RKO (cell line): ENCODE measurements at places on chromosomes 7 and 10.

DNA sequence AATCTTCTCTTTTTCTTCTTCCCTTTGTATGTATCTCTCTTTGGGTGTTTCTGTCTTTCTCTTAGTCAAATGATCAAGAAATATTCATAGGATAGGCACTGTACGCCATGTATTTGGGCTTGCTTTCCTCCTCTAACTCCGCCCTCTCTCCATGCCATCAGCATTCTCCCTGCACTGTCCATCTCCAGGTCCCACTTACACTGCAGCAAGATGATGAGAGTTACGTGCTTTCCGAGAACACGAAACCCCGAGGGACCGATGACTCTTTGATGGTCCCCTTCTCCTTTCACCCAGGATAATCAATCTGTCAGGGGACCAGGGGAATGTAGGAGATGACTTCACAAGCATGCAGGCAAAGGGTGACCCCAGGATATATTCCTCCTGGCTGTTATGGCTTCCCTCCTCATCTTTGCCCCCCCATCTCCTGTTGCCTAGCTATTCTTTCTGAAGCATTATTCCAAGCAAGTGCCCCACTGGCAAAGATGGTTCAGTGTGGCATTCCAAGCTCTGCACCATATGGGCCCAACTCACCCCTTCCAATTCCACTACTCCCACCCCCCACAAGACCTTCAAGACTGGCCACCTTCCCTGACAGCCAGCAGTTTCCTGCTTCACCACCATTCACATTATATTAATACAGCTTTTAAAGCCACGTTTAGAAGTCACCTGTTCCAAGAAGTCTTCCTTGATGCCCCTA is 40.0 kb downstream of the HIF1AN start:
- no peak for DNase-seq

- no peak for DNase-seq
These were observed 191.3 kb upstream of the PODXL start for GRCh38 chr7:131747658-131748232.

GRCh38 chr10:60480865-60481563 is 91.3 kb upstream of the ANK3 start:
- peak; percentile 47 for DNase-seq

- DNase-seq = no peak
These were observed 11.0 kb downstream of the TWIST1 start for GRCh38 chr7:19106241-19107080.

GRCh38 chr10:102267748-102268147 is 22.4 kb downstream of the GBF1 start:
- no peak for DNase-seq

DNA sequence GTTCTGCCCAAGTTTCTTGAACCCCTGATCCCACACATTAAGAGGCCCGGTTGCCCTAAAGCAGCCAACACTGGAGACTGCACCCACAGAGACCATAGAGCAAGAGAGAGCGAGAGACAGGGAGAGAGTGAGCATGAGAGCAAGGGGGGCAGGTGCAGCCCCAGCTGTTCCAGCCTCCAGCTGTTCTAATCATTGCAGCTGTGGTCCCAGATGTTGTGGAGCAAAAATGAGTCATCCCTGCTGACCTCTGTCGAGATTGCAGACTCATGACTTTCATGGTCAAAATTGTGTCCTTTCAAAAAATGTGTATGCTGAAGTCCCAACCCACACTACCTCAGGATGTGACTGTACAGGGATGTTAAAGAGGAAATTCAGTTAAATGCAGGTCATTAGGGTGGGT is 143.9 kb upstream of the FRMD4A start:
- peak; percentile 51 for DNase-seq

DNA sequence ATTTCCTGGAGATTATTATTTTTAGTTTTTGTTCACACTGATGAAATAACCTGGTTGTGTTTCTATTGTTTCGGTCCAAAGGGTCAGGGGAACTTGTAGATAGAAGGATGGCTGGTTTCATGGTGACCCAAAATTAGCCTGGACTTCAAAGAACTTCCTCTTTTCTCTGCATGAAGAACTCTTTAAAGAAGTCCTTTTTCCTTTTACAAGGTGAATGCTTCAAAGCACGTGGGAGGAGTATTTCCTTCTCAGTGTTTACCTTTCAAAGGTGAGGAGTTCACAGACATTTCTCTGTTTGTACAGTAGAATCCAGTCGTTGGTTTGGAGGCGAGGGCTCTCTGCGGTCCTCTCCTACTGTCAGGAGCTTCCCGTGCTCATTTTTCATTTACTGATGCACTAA is 561.7 kb downstream of the GATA3 start:
- DNase-seq = no peak

DNA sequence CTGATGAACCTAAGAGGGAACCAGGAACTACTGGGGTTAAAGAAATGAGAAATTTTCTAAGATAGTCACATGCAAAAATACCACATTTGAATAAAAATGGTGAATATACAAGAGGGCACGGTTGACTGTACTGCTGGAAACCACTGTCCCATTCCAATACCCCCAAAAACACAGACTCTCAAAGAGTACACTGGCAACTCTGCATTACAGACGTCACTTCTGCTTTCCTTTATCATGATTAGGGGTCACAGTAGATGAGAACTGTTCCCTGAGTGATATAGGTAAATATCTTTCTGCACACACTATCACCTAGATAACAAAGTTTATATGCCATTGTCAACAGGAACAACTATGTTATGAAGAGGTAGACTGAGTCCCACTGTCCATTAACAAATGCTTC is 69.5 kb downstream of the RAPGEF5 start:
- no peak for DNase-seq

DNA sequence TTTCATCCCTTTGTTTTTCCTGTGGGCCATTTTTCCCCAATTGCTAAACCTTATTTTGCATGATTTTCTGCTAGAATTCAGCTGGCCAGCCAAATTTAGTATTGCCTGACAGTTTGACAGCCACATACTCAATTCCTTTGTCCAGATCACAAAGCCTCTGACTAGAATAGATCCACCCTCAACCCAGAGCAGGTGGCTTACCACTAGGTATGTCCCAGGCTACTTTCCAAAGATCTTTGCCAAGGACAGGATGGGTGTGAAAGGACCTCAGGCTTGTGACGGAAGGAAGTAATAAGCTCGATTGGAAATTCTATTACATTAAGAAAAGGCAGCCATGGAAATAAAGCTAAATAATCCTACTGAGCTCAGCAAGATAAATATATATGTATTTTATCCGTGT is 50.6 kb upstream of the AGK start:
- DNase-seq = no peak

GRCh38 chr10:44998146-44998631 is 2.5 kb upstream of the ZNF22 start:
- DNase-seq = no peak

- DNase-seq = no peak
These were observed 8.0 kb downstream of the TNS3 start for GRCh38 chr7:47573758-47574481.

- no peak for DNase-seq
These were observed 17.1 kb downstream of the SLC26A3 start for GRCh38 chr7:107785926-107786325.

DNA sequence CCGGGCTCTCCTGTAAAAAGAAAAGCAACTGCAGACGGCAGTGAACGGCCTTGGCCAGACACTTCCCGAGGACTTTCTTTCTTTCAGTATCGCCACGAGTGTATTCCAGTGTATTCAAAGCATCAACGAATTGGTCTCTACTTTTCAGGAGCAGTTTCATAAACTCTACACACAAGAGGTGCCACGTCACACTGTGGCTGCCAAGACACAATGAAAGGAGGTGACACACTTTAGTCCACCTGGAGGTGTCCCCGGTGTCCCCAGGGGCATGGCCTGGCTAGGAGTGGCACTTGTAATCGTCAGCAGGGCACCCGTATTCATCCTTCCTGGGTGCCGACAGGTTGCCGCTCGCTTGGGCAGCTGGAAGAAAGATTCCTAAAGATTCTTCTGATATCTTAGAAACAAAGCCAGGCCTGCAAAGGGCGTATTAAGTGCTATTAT is 5.0 kb downstream of the TNS3 start:
- no peak for DNase-seq

GRCh38 chr10:31822150-31822549 is 106.5 kb downstream of the ARHGAP12 start:
- no peak for DNase-seq

GRCh38 chr10:61662794-61663259 is at the start of gene CABCOCO1:
TSS of gene CABCOCO1 (plus strand) at chr10:61662929. CDS start at chr10:61662973, 44 bp downstream.
- no peak for DNase-seq

DNA sequence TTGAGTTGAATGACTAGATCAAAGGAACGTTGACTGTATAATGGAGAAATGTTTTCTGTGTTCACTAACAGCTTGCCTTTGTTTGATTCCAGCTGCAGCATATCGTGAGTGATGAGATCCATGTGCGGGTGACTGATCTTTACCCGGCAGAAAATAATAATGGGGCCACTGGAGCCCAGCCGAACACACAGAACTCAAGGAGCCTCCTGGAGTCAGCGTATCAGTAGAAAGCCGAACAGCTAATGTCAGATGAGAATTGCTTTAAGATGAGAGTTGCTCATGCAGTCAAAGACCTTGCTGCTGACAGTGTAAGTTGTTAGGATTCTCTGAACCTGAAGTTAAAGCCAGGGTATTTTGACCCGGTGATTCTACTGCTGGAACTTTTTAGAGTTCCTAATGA is 34.3 kb upstream of the MTPAP start:
- no peak for DNase-seq

- DNase-seq = no peak
These were observed 84.5 kb downstream of the DIP2C start for GRCh38 chr10:604716-605631.

GRCh38 chr10:11073410-11073809 is 55.7 kb downstream of the CELF2 start:
- no peak for DNase-seq

DNA sequence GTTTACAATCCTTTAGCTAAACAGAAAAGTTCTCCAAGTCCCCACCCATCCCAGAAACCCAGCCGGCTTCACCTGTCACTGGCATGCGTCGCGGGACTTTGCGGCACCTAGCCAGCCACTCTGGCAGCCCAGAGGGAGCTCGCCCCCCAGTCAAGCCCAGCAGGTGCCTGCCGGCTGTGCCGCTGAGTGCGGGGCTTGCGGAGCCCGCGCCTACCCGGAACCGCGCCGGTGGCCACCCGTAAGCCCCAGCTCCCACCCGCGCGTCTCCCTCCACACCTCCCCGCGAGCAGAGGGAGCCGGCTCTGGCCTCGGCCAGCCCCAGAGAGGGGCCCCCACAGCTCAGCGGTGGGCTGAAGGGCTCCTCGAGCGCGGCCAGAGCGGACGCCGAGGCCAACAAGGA is 446.1 kb downstream of the GRM8 start:
- no peak for DNase-seq

DNA sequence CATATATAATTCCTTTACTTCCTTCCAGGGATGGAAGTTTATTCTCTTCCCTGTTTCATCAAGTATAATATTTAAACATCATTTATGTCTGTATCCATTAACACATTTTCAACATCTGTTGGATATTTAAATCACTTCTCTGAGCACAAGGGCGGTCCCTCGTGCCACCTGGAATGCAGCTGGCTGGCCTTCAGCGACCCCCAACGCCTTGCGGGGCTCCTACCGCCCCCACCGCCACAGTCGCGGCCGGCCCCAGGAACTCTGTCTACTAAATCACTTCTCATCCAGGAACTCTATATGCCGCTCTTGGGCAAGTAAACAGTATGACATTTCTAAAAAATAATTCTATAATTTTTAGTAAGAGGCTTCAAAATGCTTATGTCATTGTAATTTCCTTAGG is 221.1 kb upstream of the PTN start:
- no peak for DNase-seq

- no peak for DNase-seq
These were observed 49.6 kb upstream of the TPK1 start for GRCh38 chr7:144885478-144885877.

GRCh38 chr10:78000956-78001472 is 28.3 kb downstream of the POLR3A start:
- DNase-seq = no peak

- DNase-seq = peak; percentile 63
These were observed 6.5 kb upstream of the NANOS1 start for GRCh38 chr10:119022846-119023552.

DNA sequence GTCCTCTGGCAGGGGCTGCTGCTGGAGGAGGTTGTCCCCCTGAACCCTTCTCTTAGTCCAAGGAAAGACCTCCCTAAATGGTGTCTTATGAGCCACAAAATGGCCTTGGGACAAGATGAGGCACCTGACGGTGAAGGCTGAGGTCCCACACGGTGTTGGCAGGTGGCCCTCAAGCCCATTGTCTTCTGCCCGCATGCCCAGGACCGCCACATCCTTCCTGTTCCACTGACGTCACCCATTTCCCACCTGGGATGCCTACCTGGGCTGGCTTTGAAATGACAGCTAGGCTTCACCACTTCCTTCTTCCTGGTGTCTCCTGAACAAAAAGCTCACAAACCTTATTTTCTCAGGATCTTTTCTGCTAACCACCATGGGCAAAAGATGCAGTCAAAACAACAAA is 2.1 kb upstream of the DMBT1 start:
- no peak for DNase-seq

DNA sequence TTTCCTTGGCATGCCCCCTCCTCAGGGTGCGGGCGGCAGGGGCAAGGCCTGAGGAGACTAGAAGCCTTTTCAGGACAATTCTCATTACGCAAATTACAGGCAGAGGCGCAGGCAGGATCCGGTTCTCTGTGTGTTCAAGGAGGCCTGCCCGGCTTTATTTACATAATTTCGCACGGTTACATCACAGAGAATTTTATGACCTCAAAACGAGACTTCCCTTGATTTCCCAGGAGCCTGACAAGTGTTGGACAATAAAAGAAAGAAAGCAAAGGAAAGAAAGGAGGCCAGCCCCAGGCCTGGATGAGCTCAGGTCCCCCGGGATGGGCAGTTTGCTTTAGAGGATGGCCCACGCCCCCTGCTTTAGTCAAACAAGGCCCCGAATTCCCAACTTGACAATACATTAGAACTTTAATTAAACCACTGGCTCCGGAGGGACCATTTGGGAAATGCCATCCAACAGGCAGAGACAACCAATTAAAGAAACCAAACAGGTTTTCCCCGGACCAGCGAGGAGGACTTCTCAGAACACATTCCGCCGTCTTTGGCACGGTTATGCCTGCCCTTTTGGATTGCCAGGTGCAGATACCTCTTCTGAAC is 2.9 kb downstream of the MNX1 start:
- peak; percentile 31 for DNase-seq

- peak; percentile 63 for DNase-seq
These were observed 24.3 kb upstream of the ZRANB1 start for GRCh38 chr10:124917428-124918190.

DNA sequence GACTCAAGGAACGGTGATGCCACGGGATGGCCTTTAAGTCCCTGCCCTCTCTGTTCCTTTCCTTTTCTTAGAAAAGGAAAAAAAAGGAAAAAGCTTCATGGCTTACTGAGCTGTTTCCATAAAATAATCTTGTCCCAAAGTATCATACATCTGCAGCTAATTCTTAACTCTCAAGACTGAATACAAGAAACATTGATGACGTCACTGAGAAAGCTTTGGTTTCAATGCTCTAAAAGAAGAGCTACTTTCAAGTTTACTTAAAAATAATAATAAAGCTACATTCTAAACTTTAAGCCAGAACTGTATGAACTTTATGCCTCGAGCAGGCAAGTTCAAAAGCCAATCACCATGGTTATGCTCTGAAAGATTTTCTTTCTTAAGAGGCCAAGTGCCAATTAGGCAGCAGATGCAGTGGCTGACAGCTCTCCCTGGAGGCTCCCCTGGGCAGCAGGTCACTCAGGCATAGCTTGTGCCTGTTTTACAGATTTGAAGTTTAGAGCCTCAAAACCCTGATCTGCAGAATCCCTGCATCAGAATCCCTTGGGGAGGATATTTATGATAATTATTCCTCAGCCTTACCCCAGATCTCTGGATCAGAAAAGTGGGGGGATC is 165.0 kb downstream of the CHN2 start:
- DNase-seq = no peak

GRCh38 chr7:141461924-141462323 is 89.3 kb upstream of the AGK start:
- DNase-seq = no peak
